ENCODE measurements at places on chromosomes 1 and 21.

- no peak for DNase-seq
Observed at GRCh38 chr1:19312782-19313635, 883 bp downstream of the SLC66A1 start.

DNA sequence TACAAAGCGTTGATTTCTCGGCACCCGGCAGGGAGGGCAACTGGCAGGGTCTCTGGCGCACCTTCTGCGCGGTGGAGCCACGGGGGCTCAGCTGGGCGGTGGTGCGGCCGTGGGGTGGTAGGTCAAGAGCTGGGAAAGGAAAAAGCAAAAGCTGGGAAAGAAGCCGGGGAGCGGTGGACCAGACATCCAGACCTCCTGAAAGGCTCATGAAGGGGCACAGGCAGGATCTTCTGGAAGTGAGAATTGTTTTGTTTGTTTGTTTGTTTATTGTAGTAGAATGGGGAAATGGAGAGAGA, 7.2 kb upstream of the RNU1-1 start:
- DNase-seq, result no peak

DNA sequence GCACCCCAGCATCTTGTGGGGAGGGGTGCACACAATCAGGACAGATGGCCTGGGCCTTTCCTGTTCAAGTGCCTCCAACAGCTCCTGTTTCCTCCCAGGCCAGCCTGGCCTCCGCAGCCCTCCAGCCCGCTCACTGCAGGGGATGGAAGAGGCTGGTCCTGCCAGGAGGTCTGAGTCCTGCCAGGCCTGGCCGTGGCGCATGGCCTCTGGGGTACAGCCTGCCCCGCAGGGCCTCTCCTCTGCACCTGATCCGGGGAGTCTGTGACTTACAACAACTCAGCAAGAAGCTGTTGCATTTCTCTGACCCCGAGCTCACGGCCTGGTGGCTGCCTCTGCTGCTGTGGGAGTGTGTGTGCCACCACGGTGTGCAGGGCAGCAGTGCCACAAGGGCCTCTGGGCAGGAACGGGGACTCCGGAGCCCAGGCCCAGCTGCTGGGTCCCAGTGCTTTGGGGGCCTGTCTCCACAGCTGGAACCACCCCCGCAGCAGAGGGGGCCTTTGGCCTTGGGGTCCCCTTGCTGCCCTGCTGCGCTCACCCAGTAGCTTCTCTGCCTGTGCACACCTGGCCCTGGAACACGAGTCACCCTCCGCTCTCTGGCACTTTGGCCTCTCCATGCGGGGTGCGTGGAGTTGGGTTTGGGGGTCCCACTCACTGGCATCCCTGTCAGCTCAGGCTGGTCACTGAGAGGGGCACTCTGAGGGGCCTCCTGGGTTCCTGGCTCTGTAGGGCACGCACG, 17.4 kb upstream of the LRRC3 start:
- DNase-seq, result no peak

GRCh38 chr1:226816576-226816975, 53.8 kb upstream of the PSEN2 start:
- DNase-seq, result no peak

- no peak for DNase-seq
Observed at GRCh38 chr21:37917612-37918011, 1.4 kb upstream of the KCNJ6 start.

GRCh38 chr1:63917571-63918417, 144.0 kb downstream of the ROR1 start:
- no peak for DNase-seq

DNA sequence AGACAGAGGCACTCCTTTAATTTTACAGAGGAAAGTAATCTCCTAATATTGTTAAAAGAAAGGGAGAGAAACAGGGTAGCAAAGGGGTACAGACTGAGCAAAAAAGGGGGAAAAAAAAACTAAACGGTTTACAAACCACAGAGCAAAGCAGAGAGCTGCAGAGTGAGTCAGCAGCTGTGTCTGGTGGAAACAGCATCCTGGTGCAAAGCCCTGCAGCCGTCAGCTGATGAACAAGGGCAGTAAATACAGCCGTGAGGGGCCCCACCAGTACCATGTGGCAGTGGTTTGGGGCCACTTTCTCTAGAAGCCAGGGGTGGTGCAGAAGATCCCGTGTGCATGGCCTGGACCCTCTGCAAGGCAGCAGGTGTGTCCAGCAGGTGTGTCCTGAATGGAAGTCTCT, 111.3 kb downstream of the ERG start:
- DNase-seq, result no peak
